ENCODE measurements at places on chromosomes 1 and 21.

- H3K4me3 ChIP-seq, result no peak overlapping the region
- no peaks in the 10 kb centered on the region for H3K36me3 ChIP-seq
Observed at GRCh38 chr1:168134132-168134531, 2.6 kb downstream of the GPR161 start.

GRCh38 chr21:26842300-26842699 lies 2.9 kb downstream of the ADAMTS1 start:
- peaks cover 43% of the 10 kb centered on the region for H3K4me1 ChIP-seq
- H3K27me3 ChIP-seq, result peaks cover 28% of the 10 kb centered on the region

- DNase-seq, result no peak
- no peak overlapping the region for H3K4me3 ChIP-seq
- H3K27me3 ChIP-seq, result peaks cover 6% of the 10 kb centered on the region
- H3K4me1 ChIP-seq, result no peaks in the 10 kb centered on the region
- no peaks in the 10 kb centered on the region for H3K36me3 ChIP-seq
Observed at GRCh38 chr1:36658838-36659237, 176.1 kb upstream of the CSF3R start.

GRCh38 chr1:18256282-18257235 lies 149.0 kb downstream of the IGSF21 start:
- H3K36me3 ChIP-seq, result no peaks in the 10 kb centered on the region
- H3K27ac ChIP-seq, result no peak overlapping the region
- DNase-seq, result no peak
- H3K4me1 ChIP-seq, result no peaks in the 10 kb centered on the region

DNA sequence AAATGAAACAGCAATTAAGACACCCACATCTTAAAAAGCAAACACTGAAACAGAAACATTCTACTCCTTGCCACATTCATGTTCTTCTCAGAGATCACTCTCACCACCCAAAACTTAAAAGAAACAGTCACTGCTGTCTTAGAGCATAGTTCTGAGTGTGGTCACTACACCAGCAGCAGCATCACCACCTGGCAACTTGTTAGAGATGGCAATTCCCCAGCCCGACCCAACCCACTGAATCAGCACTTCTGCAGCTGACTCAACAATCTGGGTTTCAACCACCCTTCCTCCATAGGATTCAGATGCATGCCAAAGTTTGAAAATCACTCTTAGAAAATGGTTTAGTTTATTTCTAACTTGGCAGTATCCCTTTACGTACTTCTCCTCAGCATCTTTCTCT lies 126.1 kb downstream of the CDC42BPA start:
- H3K36me3 ChIP-seq, result no peaks in the 10 kb centered on the region
- H3K4me3 ChIP-seq, result no peak overlapping the region
- DNase-seq, result no peak
- H3K27me3 ChIP-seq, result peaks cover 5% of the 10 kb centered on the region
- no peaks in the 10 kb centered on the region for H3K4me1 ChIP-seq

GRCh38 chr1:108152782-108153222 lies 47.3 kb downstream of the SLC25A24 start:
- H3K27ac ChIP-seq, result no peak overlapping the region
- H3K27me3 ChIP-seq, result no peaks in the 10 kb centered on the region
- peaks cover 21% of the 10 kb centered on the region for H3K36me3 ChIP-seq
- no peak overlapping the region for H3K4me3 ChIP-seq
- H3K4me1 ChIP-seq, result no peaks in the 10 kb centered on the region

DNA sequence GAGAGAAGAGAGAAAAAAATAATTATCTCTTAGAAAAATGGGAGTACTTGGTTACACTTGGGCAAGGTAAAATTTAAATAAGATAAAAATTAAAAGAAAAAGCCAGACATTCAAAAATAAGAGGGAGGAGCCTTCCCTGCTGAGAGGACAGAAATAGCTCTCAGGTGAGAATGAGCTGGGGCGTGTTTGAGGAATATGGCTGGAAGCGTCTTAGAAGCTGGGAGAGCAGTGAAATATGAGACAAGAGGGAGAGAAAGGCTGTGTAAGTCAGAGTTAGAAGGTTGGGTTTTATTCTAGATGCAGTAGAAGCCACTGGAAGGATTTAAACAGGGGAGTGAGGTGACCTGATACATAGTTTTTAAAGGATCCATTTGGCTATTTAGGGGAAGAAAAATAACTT lies 154.2 kb upstream of the L1TD1 start:
- no peak for DNase-seq
- H3K4me3 ChIP-seq, result no peak overlapping the region
- no peak overlapping the region for H3K27ac ChIP-seq

DNA sequence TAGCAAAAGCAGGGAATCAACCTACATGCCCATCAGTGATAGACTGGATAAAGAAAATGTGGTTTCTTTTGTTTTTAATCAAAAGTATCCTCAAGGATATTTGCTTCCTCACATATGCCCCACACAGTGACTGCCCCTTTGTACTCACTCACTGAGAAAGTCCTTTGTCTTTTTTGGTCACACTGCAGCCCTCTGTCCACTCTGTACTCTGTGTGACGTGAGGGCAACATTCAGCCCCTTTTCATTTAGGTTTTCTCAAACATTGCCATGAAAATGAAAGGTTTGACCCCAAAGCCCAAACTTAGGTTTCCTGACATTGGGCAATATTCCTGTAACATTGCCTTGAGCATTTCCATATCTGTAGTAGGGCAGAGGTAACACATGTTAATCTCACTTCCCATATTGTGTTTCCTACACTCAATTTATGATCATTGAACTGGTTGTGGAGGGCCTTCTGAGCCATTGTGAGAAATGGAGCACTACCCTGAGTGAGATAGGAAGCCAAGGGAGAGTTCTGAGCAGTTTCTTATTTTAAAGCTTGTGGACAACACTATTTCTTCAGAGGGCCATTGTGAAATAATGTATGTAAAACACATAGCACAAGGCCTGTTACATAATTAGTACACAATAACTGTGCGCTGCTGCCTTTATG lies 501.9 kb upstream of the C1orf87 start:
- no peaks in the 10 kb centered on the region for H3K27me3 ChIP-seq
- H3K27ac ChIP-seq, result no peak overlapping the region
- no peak overlapping the region for H3K4me3 ChIP-seq
- H3K36me3 ChIP-seq, result no peaks in the 10 kb centered on the region

- no peak for DNase-seq
- H3K4me1 ChIP-seq, result no peaks in the 10 kb centered on the region
- no peaks in the 10 kb centered on the region for H3K27me3 ChIP-seq
- H3K27ac ChIP-seq, result no peak overlapping the region
Observed at GRCh38 chr1:188708795-188709535, 1768.7 kb downstream of the BRINP3 start.

DNA sequence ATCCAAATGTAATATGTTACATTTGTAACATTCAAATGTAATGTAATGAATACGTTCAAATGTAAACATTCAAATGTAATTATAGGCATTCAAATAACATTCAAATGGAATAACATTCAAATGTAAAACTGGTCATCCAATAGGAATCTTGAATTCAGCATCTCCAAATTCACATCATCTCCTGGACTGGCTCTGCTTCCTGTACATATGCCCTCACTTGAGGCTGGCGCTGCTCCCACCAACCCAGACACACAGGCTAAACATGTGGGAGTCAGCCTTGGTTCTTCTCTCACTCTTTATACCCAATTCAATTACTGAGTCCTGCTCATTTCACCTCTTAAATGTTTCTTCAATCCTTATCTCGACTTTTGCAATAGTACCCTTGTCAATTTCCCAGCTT lies 6.9 kb downstream of the EBNA1BP2 start:
- H3K27ac ChIP-seq, result no peak overlapping the region
- no peaks in the 10 kb centered on the region for H3K27me3 ChIP-seq
- H3K4me3 ChIP-seq, result no peak overlapping the region

DNA sequence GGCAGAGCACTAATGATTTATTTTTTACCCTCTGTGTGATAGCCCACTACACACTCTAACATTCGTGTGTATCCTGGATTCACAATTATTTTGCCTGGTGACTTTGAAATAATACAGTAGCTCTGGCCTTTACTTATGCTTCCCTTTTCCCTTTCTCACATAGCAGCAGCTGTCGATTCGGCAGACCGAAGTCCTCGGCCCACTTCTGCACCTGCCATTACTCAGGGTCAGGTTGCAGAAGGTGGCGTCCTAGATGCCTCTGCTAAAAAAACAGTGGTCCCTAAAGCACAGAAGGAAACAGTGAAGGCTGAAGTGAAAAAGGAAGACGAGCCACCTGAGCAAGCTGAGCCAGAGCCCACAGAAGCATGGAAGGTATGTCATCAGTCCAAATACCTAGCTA lies 70.8 kb downstream of the TMEM200B start:
- H3K27ac ChIP-seq, result no peak overlapping the region
- no peaks in the 10 kb centered on the region for H3K27me3 ChIP-seq
- H3K36me3 ChIP-seq, result peaks cover 4% of the 10 kb centered on the region

- peak; percentile 15 for DNase-seq
- peaks cover 20% of the 10 kb centered on the region for H3K4me1 ChIP-seq
- H3K27ac ChIP-seq, result no peak overlapping the region
- no peaks in the 10 kb centered on the region for H3K36me3 ChIP-seq
- H3K4me3 ChIP-seq, result peak overlapping the region; percentile 55
Observed at GRCh38 chr1:184387476-184388318, 868 bp downstream of the C1orf21 start.

GRCh38 chr1:87278825-87279535 lies 49.7 kb upstream of the LMO4 start:
- H3K4me1 ChIP-seq, result no peaks in the 10 kb centered on the region
- DNase-seq, result no peak
- H3K27ac ChIP-seq, result no peak overlapping the region
- H3K36me3 ChIP-seq, result no peaks in the 10 kb centered on the region
- H3K4me3 ChIP-seq, result no peak overlapping the region
- no peaks in the 10 kb centered on the region for H3K27me3 ChIP-seq

- H3K27ac ChIP-seq, result peak overlapping the region; percentile 94
- H3K36me3 ChIP-seq, result no peaks in the 10 kb centered on the region
- no peaks in the 10 kb centered on the region for H3K27me3 ChIP-seq
- no peak overlapping the region for H3K4me3 ChIP-seq
- DNase-seq, result peak; percentile 83
Observed at GRCh38 chr1:205285381-205286101, 36.0 kb downstream of the NUAK2 start.

DNA sequence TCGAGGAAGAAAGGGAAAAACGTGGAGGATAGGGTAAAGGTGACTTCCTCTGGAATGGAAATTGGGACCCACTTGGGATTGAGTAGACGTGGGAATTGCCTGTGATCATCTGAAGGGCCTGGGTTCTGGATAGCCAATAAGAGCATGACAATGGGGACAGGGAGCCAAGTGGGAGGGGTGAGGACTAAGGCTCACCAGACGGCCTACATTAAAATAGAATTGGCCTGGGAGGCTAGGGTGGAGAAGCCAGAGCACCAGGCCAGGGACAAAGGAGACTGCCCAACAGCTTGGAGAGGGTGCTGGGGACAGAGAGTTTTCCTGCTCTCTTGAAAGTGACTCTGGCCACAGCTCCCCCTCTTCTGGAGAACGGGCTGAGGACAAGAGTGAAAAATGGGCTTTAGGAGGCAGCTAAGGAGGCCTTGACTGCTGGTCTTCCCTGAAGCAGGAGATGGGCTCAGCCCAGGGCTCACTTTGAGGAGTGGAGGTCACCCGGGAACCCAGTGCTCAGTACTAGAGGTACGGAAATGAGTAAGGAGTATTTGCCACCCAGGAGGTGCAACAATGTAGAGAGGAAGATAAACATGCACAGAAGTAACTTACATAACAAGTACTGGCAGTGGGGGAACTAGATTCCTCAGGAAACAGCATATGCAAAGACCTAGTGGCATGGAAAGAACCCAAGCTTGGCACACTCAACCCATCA lies 18.8 kb downstream of the INKA2 start:
- H3K36me3 ChIP-seq, result peaks cover 2% of the 10 kb centered on the region
- no peak overlapping the region for H3K4me3 ChIP-seq
- no peaks in the 10 kb centered on the region for H3K27me3 ChIP-seq
- H3K4me1 ChIP-seq, result peaks cover 12% of the 10 kb centered on the region
- no peak for DNase-seq

- H3K36me3 ChIP-seq, result peaks cover 46% of the 10 kb centered on the region
- H3K27ac ChIP-seq, result no peak overlapping the region
- H3K4me1 ChIP-seq, result no peaks in the 10 kb centered on the region
- DNase-seq, result no peak
- no peak overlapping the region for H3K4me3 ChIP-seq
- no peaks in the 10 kb centered on the region for H3K27me3 ChIP-seq
Observed at GRCh38 chr1:93567255-93567918, 114.2 kb downstream of the BCAR3 start.

GRCh38 chr1:71345491-71345890 lies 264.7 kb upstream of the ZRANB2 start:
- H3K4me1 ChIP-seq, result no peaks in the 10 kb centered on the region
- H3K36me3 ChIP-seq, result no peaks in the 10 kb centered on the region
- DNase-seq, result no peak
- no peak overlapping the region for H3K4me3 ChIP-seq
- H3K27me3 ChIP-seq, result no peaks in the 10 kb centered on the region

DNA sequence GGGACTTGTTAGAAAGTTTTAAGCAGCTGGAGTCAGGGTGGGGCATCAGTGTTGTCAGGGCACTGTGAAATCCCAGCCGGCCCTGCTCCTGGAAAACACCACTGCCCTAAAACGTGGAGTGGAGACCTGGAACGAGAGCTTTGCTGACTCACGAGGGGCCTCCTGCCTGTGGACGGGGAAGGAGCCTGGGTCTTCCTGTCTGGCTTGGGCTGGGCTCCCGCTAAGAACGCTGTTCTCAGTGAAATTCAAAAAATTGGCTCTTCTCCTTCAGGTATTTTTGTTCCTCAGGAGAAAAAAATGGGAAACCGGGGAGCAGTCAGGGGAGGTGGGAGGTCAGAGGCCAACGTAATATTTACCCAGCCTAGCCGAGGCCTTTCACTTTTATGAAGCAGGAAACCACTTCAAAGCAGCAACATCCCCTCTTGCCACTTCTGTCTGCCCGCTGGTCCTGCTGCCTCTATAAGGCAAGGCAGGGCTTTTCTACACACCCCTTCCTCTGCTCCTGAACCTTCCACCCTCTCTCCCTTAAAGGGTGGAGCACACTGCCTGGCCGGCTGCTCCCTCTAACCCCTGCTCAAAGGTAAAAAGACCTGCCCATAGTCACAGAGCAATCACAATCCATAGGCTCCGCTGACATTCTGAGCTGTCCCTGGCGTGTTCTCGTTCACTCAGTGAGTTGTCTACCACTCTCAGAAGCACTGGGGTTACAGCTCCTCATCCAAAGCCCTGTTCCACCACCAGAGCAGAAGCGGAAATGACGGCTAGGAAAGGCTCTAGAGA lies 8.0 kb downstream of the PLXNA2 start:
- peaks cover 13% of the 10 kb centered on the region for H3K4me1 ChIP-seq
- no peak overlapping the region for H3K27ac ChIP-seq
- DNase-seq, result peak; percentile 18
- no peaks in the 10 kb centered on the region for H3K36me3 ChIP-seq

DNA sequence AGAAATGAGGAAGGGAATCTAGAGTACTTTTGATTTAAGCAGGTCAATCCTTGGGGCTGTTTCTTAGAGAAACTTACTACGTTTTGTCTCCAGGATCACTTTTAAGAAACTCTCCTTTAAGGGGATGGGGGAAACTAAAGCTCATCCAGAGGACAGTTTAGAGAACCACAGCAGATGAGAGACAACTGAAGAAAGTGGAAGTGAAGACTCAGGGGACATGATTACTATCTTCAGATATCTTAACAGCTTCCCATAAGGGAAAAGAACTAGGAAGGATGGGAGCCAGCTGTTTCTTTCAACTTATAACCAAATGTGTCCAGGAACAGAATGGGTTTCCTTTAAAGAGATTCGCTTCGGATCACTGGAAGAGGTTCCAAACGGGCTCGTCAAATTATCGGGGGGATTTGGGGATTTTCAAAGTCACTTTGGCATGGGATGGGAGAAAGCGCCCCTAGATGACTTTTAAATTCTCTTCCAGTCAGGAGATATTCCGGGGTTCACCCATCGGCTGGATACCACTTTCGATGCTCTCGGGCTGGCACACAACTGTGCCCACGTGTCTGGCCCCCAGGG lies 1.2 kb downstream of the SCMH1 start:
- H3K4me3 ChIP-seq, result peak overlapping the region; percentile 65
- no peaks in the 10 kb centered on the region for H3K36me3 ChIP-seq
- H3K4me1 ChIP-seq, result peaks cover 16% of the 10 kb centered on the region
- H3K27me3 ChIP-seq, result no peaks in the 10 kb centered on the region

Measured in B cell (primary cell).